Panc1 (cell line): ENCODE measurements at places on chromosomes 5 and 9.
A peak's percentile ranks its signal among the peaks of the same experiment; 100 is the strongest.

GRCh38 chr5:7329141-7329540, 66.8 kb upstream of the ADCY2 start:
- DNase-seq = no peak

DNA sequence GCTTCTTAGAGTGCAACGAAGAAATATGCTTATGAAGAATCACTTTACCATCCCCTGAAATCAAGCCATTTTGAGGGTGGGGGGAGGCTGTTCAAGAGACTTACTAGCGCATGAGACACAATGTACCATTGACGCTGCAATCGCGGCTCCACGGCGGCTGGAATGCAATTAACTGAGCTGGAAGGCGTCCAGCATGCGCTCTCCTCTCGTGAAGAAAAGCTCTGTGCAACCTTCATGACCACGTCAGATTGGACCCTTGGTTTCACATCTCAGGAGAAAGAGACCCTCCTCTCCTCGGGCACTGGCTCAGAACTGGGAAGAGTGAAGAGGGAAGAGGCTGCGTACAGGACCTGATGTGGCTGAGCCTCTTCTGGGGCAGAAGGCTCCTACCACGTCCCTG, 138.5 kb upstream of the IRX2 start:
- DNase-seq = no peak

DNA sequence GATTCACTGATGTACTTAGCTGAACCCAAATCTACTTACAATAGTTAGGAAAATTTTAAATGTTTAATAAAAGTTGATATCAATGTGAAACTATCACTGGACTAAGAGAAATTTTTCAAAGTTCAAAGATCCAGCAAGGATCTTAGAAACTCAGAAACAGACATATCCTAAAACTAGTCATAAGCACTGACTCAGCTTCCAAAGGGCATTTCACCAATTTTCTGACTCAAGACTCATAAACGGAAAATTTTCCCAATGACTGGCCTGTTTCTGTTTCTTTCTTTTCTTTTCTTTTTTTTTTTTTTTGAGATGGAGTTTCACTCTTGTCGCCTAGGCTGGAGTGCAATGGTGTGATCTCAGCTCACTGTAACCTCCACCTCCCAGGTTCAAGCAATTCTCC, 66.6 kb downstream of the CDC14B start:
- DNase-seq = no peak

- DNase-seq = no peak
Observed at GRCh38 chr5:82684165-82684564, 393.0 kb downstream of the TMEM167A start.

- no peak for DNase-seq
Observed at GRCh38 chr9:128792978-128793686, 6.1 kb downstream of the TBC1D13 start.

GRCh38 chr5:137615171-137615775, 116.1 kb upstream of the SPOCK1 start:
- no peak for DNase-seq

GRCh38 chr5:176870110-176870591, 29.0 kb downstream of the HK3 start:
- no peak for DNase-seq

DNA sequence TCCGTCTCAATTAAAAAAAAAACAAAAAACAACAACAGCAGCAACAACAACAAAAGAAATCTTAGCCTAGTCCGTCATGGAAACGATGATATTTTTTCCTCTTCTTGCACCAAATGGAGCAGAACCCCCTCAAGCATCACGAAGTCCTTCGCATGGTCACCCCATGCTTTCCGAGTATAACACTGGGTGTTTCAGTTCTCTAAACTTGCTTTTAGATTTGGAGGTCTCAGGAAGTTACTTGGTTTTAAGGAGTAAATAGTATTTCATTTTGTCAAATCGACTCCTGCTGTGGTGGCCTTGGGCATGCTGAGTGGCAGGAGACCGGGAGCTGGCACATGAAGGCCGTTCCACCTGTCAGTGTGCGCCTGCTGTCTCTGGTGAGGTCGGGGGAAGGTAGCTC, 118.5 kb upstream of the CACNA1B start:
- DNase-seq = no peak

GRCh38 chr5:138336952-138337684, 948 bp upstream of the FAM53C start:
- DNase-seq = peak; percentile 90

GRCh38 chr9:121169094-121169601, 32.5 kb downstream of the RAB14 start:
- DNase-seq = no peak

GRCh38 chr9:92176068-92176799, 61.0 kb upstream of the SPTLC1 start:
- DNase-seq = no peak

DNA sequence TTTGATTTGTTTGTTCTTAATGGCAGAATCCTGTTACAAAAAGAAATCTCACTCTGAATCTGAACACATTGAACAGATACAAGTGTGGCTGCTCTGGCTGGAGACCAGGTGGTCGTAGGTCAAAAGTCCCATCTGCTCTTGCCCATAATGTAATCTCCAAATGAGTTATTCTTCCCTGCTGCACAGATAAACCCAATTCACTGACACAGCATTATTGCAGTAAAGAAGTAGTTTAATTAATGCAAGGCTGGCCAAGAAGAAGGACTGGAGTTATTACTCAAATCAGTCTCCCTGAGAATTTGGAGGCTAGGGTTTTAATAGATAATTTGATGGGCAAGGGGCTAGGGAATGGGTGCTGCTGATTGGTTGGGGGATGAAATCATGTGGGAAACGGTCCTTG, 52.6 kb downstream of the PUM3 start:
- DNase-seq = no peak

- DNase-seq = no peak
Observed at GRCh38 chr9:100104314-100104713, 5.3 kb downstream of the INVS start.

DNA sequence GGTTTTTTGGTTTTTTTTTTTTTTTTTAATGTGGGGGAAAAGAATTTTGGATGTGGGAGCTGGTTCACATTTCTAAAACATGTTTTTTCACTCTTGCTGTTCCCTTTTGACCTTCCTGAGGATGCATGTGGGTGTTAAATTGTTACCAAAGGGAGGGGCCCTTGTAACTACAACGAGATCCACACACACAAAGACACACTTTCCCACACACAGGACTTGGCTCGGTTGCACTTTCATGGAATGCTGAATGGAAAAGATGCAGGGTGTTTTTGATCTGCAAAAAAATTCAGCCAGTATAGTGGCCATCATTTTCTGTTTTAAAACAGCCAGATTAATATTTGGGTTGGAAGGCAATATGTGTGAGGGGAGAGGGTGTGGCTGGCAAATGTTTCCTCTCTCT, 576.9 kb downstream of the EBF1 start:
- no peak for DNase-seq

- DNase-seq = no peak
Observed at GRCh38 chr9:23850690-23851629, 24.9 kb upstream of the ELAVL2 start.

DNA sequence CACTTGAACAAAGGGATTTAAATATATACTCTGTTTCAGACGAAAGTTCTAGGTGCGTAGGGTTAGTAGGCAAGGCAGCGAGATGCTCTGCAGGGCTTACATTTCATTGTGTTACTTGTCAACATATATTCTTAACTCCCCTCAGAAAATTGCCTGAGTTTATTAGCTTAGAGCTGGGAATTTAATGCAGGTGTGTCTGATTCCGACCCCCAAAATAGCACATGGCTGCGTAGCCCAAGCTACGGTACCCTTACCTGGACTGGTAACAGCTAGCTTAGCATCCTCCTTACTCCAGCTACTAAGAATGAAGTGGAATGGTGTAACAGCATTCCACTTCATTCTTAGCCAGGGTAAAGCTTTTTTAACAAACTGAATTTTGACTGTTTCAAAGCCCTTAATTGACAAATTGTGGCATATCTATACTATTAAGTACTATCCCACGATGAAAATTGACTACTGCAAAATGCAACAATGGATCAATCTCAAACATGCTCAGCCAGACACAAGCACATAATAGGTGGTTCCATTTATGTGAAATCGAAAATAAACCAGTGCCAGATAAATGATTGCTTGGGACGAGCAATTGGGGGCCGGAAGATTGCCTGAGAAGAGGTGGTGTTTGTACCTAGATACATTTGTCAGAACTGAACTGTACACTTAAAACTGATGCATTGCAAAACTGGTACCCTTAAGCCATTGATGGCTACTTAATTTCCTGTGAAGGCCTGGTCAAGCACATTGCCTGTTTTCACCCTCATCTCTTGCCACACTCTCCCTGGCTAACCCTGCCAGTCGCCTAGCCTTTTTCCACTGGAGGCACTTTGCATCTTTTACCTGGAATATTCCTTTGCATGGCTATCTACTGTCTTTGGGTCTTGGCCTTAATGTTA, 3.0 kb upstream of the FGF18 start:
- no peak for DNase-seq

DNA sequence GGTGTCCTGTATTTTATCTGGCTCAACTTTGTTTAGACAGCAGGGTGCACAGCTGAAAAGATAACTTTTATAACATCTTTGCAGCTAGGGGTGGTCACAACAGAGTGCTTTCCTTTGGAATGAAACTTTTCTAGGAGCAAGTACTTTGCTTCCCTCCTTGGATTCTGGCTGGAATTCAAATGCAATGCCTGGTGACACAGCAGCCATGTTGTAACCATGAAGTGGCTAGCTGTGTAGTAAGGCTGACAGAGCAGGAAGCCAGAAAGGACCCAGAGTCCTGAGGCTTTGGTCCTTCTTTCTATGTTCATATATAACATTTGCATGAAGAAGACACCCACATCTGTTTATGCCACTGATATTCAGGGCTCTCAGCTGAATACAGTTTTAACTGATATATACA, 48.1 kb downstream of the TENT4A start:
- no peak for DNase-seq

DNA sequence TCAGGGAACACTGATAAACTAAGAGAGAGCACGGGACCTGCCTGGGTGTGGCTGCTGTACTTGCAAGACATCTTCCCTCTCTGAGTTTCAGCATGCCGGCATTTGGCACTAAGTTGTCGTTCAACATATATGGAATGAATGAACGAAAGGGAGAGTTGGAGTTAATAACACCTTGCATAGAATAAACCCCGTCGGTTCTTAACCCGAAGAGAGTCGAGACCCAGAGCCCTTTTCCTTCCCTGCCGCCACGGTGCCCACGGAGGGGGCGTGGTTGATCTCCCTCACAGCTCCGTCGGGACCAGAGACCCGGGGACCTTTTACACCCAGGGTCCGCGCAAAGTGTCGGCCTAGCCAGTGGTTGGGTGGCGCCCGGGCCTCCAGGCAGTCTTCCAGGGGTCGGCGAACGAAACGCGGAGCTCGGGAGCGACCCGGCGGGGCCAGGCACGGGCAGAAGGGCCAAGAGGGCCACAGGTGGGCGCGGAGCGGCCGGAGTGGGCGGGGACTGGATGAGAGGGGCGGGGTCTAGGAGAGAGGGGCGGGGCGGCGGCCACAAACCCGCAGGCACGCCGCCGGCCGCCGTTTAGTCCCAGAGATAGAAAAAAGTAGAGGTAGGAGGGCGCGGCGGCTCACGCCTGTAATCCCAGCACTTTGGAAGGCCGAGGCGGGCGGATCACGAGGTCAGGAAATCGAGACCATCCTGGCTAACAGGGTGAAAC, 735 bp upstream of the RPL26L1 start:
- no peak for DNase-seq

GRCh38 chr5:136613230-136613629, 247.9 kb upstream of the TRPC7 start:
- DNase-seq = no peak

DNA sequence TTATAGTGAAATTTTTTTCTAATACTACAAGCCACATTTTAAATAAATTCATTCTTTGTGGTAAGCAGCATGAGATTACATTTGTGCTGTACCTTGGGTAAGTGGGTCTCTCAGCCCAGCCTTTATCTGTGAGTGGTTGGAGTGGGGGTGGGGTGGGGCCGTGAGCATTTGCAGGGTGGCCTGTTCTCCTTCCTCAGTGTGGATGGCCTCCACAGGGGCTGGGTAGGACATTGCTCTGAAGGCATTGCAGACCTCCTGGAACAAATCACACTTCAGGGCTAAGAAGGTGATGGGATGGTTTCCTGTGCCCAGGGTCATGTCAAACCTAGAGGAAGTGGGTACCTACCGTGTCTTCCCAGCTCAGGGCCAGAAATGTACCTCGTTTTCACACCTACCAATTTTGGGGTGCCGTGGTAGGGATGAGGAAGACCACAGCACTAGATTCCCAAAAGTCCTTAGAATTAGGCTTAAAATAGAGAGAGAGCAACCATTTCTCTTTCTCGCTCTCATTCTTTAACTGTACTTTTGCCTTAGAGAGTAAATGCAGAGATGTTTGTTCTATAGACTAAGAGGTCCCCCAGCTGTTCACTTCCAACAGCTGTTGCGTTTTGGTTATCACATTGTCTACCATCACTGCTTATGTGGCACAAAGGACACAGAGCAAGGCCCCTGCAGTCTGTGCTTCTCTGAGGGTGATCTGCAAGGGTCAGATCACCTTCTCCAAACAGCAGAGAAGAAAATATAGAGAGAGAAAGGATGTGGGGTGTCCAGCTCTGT, 83.4 kb upstream of the CTSL start:
- no peak for DNase-seq

DNA sequence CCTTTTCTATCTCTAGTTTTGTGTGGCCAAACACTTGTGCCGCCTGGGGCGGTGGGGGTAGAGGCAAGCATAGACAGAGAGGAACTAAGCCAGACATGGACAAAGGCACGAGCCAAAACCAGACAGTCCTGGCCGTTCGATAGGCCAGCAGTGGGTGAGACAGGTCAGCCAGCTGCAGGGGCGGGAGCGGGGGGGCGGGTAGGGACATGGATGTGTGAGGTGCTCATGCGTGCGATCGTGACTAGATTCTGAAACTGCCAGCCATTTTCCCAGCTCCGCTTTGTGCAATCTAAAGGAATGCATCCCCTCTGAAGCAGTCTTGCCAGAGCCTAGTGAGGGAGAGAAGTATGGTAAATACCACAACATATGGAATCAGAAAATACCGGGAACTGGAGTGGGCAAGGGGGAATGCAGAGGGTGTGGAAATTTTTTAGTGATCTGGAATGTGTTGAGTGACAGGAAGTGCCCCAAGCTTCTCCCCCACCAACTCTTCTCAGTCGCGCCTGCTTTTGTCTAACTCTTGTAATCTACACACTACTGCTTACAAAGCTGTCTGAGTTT, 111.9 kb downstream of the NR6A1 start:
- no peak for DNase-seq

GRCh38 chr5:113232667-113233066, 202.1 kb downstream of the TSSK1B start:
- no peak for DNase-seq
